Activated CD8-positive, alpha-beta memory T cell treated with anti-CD3 and anti-CD28 coated beads, Interleukin-2, amount 50 U/mL, for 4 hours (primary cell): ENCODE measurements at places on chromosomes 12 and 14.

DNA sequence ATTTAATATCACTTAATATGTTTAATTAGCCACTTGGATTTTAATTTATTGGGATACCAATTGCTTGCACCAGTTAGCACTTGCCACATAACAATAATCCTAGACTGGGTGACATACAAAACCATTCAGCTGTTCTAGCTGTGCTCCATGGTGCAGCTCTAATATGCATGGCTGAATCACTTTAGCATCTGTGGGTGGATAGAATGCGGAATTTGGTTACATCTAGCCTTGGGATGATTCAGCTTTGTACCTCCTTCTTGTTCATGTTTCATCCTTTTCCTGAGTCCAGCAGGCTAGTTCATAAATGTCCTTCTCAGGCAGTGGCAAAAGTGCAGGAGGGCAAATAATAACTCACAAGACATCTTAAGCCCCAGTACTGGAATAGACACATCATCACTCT lies 1263.0 kb downstream of the LRFN5 start:
- DNase-seq, result no peak

DNA sequence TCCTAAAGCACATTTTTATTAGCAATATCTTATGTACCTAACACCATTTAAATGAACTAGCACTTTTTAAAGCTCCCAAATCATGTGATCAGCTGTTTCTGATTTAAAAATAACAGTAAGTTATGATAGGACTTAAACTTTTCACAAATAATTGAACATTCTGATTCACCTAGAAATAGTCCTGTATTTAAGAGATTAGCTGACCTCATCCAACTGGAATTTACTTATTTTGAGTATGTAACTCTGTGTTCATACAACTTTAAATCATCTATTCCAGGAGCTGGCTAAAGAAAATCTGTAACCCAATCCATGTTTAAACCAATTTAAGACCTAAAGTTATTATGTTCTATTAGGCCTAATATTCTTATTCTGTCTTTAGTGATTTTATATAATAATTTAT lies 184.3 kb downstream of the CCDC91 start:
- no peak for DNase-seq

DNA sequence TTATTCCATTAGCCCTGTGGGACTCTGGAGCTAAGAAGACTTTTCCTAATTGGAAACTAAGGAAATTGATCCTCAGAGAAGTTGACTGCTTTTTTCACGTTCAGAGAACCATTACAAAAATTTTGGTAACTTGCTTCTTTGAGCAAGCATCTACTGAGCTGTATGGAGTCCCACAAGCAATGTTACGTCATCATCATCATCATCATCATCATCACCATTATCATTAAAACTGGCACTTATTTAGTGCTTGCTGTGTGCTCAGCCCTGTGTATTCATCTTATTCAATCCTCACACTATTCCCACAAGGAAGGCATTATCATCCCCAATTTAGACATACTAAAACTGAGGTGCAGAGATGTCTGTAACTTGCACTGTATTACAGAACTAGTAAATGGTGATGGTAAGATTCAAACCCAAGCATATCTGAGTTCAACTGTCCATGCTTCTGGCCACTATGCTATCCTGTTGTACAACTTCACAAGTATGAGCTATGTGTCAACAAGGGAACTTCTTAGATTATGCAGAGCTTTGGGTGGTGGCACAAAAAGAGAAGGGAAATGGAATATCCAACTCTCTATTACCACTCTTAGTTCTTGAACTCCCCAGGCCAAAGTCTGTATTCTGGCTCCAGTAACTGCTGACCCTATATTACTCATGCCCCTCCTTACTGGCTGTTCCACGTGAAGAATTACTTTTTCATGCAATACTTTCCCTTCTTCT lies 6.3 kb downstream of the KRT1 start:
- DNase-seq, result no peak

DNA sequence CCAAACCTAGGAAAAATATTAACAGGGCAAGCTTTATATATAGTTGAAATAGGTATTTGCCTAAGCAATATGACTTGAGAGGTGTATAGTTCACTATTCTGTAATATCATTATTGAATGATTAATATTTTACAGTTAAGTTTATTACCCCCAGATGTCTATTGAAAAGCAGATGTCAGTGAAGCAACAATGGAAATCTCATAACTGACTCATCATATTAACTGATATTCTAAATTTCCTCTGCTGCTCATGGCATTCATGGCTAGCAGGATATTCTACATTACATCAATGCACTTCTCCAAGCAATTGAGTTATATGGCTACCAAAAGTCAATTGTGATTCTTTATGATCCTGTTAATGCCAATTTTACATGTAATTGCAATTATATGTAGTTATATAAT lies 9.7 kb upstream of the MAGOHB start:
- DNase-seq, result no peak

DNA sequence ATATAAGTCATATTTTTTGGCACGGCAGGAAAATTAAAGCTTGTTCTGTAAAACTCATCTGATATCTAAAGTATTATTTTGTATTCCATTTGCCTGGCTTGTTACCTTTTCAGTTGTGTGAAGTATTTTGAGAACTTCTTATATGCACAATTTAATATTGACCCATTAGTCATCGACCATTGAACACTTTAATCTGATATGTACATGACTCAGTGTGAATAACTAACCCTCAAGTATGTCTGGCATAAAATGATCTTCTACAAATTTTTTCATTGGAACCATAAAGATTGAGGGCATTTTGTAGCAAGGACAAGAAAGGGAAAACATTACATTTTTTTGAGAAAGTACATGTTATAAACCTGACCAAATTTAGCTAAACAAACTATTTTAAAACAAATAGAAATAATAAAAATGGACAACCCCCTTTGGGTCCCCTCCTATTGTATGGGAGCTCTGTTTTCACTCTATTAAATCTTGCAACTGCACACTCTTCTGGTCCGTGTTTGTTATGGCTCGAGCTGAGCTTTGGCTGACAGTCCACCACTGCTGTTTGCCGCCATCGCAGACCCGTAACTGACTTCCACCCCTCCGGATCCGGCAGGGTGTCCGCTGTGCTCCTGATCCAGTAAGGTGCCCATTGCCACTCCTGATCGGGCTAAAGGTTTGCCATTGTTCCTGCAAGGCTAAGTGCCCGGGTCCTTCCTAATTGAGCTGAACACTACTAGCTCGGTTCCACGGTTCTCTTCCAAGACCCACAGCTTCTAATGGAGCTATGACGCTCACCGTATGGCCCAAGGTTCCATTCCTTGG lies 118.8 kb downstream of the SLC6A15 start:
- no peak for DNase-seq

DNA sequence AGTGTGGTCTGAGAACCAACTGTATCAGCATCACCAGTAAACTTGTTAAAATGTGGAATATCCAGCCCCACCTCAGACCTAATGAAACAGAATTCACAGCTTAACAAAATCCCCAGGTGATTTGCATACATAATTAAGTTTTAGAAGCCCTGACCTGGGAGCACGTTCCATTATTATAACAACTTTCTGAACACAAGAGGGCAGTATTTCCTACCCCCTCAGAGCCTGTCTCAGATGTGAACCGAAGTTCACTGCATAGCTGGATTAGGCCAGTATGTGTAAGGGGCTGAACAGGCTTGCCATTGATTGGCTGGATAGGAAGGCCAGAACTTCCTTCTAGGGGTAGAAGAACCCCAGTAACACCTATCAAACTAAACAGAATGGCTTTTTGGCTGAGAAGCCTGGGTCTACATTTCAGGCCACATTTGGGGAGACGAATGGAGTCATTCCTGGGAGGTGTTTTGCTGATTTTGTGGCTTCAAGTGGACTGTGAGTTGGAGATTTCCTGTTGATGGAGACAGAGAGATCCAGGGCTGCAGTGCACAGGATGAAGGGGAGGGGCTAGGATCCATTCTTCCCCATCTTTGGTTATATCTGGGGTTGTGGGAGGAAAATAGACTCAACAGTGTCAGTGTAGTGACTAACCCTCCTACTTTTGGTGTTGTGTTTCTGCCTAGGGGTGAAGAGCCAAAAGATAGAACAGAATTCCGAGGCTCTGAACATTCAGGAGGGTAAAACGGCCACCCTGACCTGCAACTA lies 94.7 kb upstream of the OR4E1 start:
- no peak for DNase-seq

DNA sequence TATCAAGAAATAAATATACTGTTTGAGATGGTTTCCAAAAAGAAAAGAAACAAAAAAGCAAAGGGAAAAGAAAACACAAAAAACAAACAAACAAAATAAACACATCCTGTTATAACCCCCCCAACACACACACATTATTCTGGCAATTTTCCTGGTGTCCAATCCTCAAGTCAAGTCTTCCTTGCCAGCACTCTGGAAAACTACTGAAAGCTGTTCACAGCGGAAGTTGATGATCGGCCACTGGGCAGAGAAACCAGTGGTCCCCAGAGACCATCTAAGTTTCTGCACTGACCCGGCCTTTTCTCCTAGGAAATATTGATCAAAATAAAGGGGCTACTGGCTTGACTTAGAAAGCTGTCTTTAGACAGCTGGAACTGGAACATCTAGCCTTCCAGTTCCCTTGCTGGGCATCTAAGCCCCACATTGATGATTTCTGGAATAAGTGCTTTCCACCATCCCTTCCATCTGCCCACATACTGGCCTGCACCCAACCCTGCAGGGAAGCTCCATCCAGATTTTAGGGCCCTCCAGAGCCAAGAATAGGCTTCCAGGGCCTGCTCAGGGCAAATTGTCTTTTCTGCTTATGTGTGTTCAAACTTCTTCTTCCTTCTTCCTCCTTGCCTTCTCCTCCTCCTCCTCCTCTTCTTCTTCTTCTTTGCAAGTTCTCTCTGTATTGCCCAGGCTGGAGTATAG lies 11.6 kb upstream of the PPP1CC start:
- no peak for DNase-seq

- no peak for DNase-seq
Measured at GRCh38 chr14:92351750-92352149, 28.8 kb downstream of the SLC24A4 start.

DNA sequence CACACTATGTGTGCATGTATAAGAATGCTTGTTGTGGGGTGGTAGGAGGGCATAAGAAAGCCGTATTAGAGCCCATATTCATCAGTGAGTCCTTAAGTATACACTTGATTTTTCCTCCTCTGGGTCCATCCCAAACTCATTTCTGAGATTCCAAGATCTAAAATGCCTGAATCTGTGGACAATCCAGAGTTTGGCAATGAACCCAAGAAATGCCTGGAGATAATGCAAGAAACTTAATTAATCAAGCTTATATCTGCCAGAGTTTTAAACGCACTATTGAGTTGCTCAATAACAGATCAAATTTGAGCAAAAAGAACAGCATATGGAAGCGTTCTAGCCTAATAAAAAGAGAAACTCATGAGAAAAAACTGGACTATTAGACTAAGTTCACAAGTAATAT lies 143.4 kb upstream of the NAV3 start:
- DNase-seq, result no peak

- no peak for DNase-seq
Measured at GRCh38 chr14:99647411-99647810, 2.5 kb downstream of the HHIPL1 start.

DNA sequence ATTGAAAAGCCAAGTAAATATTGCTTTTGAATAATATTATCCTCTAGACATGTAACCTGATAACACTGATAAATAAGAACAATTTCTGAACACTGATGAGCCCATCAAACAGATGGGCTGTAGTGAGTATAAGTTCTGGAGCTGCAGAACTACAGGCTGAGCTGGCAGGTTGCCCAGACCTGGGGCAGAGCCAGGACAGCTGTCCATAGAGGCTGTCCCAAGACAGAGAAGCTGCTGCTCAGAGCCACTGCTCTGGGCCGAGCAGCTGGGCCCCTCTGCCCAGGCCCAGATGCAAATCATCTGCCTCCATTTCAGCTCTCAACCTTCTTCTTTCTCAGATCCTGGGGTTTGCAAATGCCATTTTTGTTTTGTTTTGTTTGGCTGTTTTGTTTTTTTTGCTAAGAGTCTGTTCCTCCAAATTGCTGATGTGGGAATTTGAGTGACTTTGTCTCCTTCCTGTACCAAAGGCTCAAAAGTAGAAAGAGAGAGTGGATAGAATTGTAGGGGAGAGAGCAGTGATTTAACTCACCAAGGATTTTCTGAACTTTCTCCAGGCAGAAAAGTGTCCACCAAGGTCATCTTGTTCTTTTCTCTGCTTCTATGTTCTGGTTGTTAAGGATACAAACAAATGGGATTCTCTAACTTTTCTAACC lies 4.0 kb upstream of the TESPA1 start:
- DNase-seq, result no peak

GRCh38 chr12:29207120-29207519 lies 58.0 kb downstream of the FAR2 start:
- no peak for DNase-seq

DNA sequence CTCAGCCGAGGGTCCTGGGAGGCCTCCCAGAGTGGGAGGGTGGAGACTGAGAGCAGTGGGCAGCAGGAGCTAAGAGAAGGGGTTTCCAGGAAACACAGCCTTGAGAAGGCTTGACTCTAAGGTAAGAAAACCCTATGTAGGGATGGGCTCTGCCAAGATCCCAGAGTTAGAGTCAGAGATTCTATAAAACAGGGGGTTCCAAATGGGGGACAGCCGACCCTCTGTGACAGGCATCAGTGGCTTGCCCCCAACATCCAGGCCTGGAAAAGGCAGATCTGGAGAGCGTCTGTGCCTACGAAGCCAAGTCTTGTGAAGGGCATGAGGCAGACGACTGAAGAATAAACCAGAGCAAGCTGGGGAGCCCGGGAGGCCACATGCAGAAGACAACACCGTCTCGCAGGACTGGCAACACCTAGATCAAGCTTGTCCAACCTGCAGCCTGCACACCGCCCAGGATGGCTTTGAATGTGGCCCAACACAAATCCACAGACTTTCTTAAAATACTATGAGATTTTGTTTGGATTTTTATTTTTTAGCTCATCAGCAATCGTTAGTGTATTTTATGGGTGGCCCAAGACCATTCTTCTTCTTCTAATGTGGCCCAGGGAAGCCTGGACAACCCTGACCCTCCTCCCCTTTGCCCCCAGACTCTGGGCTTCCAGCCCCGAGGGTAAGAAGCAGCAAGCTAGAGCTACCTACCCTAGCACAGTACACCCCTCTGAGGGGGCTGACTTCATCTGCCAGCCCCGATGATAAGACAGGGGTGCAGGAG lies 42.1 kb downstream of the PRMT8 start:
- no peak for DNase-seq

DNA sequence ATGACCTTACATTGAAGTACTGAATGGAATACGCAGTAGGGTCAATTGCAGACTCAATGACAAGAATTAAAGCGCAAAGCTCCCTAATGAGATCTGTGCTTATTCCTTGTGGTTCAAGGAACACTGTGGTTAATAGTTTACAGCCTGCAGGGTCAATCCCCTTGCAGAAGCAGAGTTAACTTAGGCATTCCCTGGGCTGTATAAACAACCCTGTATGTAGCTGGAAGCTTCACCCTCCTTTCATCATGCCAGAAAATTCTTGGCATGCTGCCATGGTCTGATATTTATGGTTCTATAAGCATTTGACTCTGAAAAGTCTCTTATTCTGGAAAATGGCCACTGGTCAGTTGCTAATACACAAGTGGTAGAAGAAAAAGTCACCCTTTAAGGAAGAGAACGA lies 227.7 kb downstream of the NOVA1 start:
- DNase-seq, result no peak

- DNase-seq, result no peak
Measured at GRCh38 chr12:132593521-132593920, 16.9 kb downstream of the LRCOL1 start.

GRCh38 chr14:104361101-104361591 lies 218.4 kb upstream of the C14orf180 start:
- DNase-seq, result peak; percentile 2

- DNase-seq, result no peak
Measured at GRCh38 chr12:11882301-11883019, 188.3 kb upstream of the BCL2L14 start.

- no peak for DNase-seq
Measured at GRCh38 chr14:96586921-96587822, 85.0 kb downstream of the PAPOLA start.
